Psoas muscle (tissue), 8 donors: ENCODE measurements at places on chromosomes 16 and 17.

GRCh38 chr16:87390641-87391323 is 1.4 kb upstream of the MAP1LC3B start:
- DNase-seq: no peak

DNA sequence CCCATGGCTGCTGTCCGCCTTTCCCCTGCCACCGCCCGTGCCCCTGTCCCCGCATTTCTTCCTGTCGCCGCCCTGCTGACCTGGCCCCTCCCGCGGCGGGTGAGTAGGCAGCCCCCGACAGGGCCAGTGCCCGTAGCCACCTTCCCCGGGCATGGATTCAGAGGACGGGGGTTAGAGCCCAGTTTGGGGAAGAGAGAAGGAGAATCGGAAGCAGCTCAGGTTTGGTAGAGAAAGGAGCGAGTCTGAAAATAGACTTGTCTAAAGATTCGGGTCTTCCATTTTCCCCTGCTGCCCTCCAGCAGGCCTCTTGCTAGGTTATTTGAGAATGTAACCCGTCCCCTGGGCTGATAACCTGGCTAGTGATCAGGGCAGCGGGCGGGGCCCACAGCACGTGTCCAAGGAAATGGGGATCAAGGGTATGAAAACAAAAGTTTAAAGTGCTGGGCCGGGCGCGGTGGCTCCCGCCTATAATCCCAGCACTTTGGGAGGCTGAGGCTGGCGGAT is 7.9 kb upstream of the CLDN9 start:
- no peak for DNase-seq

DNA sequence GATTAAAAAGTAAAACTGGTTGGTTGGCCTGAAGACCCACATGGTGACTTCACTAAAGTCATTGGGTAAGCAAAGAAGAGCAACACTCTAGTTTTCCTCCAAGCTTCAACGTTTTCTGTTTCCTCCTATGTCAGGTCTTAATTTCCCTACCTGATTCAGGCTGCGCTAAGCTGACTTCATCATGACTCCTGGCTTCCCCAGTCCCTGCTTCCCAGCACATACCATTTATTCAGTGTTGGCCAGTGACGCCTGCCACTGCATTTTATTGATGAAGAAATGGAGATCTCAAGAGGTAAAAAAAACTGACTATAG is 645.3 kb downstream of the WWOX start:
- DNase-seq: no peak

DNA sequence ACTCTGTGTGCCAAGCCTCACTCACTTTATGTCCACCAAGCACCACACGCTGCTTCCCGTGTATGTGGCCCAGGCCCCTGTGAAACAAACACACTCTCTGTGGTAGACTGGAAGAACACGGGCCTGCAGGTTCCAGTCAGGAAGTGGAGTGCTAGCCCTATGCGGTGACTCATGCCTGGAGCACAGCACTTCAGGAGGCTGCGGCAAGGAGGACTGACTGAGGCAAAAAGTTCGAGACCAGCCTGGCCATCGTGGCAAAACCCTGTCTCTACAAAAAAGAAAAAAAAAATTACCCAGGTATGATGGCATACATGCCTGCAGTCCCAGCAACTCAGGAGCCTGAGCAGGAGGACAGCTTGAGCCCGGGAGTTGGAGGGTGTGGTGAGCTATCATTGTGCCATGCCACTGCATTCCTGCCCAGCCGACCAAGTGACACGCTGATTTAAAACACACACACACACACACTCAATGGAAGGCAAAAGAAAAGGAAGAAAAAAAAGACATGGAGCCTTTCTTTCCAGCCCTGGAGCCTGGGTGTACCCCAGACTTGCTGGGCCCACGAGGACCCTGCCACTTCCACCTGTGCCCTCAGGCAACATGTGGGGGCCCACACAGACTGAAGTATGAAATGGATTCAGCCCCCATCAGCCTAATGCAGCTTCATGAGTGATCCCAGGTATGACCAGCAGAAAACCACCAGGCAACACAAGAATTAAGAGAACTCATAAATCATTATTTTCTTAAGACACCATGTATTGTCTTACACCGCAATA is 126.6 kb downstream of the ANKRD11 start:
- DNase-seq: no peak
